Stimulated activated CD4-positive, alpha-beta T cell treated with anti-CD3 and anti-CD28 coated beads, Interleukin-4, amount 100 ng/mL, for 1 hour (primary cell): ENCODE measurements at places on chromosomes 1 and 21.
A peak's percentile ranks its signal among the peaks of the same experiment; 100 is the strongest.

GRCh38 chr1:94056996-94057395 is 64.0 kb downstream of the ABCA4 start:
- no peak for DNase-seq

DNA sequence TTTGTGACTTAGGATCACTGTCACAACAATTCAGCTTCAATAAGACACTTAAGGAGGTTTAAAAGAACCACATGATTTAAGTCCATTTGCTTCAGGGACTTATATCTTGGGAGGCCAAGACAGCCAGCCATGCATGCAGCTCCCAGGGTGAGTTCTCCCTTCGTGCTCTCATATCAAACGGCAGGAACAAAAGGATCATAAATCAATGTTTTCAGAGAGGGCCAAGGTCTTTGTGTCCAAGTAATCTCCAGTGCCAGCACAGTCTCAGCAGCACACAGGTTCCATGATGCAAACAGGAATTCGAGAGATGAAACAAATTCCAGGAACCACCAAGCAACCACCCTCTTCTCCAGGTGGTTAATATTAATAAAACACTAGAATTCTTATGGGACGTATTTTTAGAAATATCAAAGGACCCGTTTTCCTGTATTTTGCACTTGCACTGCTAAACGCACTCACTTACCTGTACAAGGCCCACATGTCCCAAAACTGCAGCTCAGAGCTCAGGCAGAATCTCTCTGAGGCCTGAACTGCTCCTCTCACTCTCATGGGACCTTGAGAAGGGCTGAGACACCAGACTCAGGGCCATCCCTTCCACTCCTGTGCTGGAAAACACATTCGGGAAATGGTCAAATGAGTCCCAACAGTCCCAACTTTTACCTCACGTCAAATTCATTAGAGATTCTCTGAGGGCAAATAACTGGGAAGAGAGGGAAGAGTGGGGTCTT is 100.0 kb upstream of the RAB4A start:
- DNase-seq = no peak

GRCh38 chr1:209162651-209163050 is 420.9 kb upstream of the CAMK1G start:
- no peak for DNase-seq

- DNase-seq = peak; percentile 30
Measured at GRCh38 chr1:62271948-62272728, 47.1 kb downstream of the KANK4 start.

DNA sequence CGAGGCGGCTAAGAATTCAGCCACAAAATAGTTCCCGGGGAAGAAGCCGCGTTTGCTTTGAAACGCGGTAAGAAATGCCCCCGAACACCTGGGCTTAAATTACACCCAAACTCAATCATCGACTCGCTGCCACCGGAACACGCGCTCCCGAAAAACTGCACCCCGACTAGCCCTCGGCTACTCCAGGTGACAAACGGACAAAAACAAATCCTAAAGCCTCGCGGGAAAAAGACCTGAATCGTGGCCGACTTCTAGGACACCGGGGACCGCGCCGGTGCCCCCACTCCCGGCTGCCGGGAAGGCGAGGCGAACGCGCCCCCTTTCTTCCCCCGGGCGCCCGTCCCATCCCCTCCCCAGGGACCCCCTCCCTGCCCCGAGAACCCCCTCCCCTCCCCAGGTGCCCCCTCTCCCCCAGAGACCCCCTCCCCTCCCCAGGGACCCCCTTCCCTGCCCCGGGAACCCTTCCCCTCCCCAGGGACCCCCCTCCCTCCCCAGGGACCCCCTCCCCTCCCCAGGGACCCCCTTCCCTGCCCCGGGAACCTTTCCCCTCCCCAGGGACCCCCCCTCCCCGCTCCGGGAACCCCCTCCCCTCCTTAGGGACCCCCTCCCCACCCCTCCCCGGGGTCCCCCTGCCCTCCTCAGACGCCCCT is 628 bp downstream of the C1orf159 start:
- DNase-seq = no peak

GRCh38 chr1:187871177-187871845 is 1042.6 kb downstream of the PLA2G4A start:
- no peak for DNase-seq
